Fibroblast of skin of right biceps (primary cell): ENCODE measurements at places on chromosomes 11 and 22.
A peak's percentile ranks its signal among the peaks of the same experiment; 100 is the strongest.

DNA sequence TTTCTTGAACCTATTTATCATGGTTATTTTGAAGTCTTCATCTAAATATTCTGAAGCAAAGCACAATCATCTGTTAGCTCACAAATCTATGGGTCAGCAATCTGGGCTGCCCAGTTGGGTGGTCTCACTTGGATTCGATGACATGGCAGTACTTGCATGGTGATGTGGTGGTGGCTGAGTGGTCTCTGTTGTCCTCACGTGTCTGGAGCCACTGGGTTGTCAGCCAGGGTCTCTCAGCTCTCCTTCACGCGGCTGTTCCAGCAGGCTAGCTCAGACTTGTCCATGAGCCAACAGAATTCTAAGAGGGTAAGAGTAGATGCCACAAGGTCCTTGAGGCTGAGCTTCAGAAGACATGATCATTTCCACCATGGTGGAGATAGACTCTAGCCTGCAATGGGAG is 66.4 kb upstream of the KCNQ1OT1 start:
- no peak for DNase-seq

- DNase-seq = peak; percentile 82
These were observed 129.0 kb downstream of the TEAD1 start for GRCh38 chr11:12803086-12803826.

DNA sequence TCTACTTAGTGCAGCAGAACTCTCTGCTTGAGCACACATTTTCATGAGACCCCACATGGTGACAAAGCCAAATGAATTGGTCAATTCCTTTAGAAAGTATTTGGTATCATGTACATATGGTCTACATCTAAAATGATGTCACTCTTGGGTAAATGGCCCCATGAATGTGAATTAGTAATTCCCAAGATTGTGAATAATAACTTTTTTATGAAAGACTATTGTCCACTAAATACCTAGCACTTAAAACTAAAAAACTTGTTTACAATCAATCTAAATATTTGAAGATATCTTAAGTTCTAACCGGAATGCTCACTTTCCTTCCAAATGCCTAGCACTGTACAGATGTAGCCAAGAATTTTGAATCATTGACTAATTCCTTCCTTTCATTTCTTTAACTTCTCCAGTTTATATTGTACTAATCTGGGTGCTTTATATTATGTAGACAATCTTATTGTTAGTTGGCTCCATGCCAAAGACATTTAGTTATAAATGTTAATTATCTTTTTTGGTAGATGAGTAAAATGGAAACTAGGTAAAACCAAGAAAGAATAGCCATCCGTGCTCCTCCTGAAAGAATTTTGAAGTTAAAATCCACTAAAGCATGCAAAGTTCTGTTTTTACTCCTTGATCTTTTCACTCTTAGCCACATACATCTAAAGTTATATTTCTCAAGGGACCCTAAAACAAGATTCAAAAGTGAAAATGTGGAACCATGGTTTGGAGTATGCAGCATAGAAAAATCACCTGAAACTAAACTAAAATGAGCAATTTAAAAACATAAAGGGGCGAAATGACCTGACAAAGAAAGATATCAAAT is 145.0 kb upstream of the ARHGAP20 start:
- peak; percentile 23 for DNase-seq

DNA sequence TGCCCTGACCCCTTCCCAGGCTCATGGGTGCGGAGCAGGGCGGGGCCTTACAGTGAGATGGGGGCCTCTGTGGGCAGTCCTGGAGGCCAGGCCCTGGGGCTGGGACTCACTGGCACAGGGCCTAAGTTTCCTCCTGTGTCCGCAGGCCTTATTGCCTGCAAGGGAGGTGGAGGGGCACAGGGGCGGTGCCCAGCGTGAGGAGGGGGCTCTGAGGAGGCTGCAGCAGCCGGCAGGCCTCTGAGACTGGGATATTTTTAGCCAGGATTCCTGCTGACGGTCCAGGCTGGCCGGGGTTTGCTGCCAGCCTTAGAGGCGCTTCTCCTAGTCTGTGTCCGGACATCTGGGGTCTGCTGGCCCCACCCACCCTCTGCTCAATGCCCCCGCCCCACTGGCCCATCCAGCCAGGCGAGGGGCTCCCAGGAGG is 5.7 kb upstream of the RTN4R start:
- DNase-seq = no peak

DNA sequence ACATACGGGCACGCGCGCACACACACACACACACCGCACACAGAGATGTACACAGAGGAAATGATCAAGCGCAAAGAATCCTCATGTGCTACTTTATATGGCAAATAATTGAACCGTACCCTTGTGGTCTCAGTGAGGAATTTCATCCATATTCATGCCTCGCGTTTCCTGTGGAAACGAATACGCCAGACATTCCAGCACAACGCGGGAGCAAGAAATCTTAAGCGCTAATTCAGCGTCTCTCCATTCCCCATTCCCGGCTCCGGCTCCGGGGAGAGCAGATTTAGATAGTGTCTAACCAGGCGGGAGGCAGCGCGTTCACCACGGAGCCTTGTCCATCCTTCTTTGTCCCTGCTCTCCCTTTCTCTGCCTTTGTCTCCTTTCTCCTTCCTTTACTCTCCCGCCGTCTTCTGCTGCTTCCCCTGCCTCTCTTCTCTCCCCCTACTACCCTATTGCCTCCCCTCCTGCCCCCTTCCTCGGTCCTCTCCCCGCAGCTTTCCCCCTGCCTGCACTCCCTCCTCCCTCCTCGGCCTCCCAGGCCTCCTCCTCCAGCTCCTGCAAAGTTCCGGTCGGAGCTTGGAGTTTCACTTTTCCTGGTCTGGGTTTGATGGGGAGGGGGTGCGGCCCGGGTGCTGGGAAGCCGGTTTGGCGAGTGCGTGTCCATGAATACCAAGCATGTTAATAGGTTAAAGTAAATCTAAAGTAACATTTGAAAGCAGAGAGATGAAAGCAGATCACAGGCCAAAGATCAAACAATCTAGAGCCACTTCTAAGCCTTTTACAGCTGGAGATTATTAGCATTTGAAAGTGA is 579.3 kb downstream of the BUD13 start:
- peak; percentile 90 for DNase-seq
